ENCODE measurements at places on chromosomes 7 and 10.

GRCh38 chr7:40716052-40716451 is 581.2 kb downstream of the SUGCT start:
- no peak for DNase-seq

- no peak for DNase-seq
These were observed 46.8 kb upstream of the NAMPT start for GRCh38 chr7:106331441-106332175.

DNA sequence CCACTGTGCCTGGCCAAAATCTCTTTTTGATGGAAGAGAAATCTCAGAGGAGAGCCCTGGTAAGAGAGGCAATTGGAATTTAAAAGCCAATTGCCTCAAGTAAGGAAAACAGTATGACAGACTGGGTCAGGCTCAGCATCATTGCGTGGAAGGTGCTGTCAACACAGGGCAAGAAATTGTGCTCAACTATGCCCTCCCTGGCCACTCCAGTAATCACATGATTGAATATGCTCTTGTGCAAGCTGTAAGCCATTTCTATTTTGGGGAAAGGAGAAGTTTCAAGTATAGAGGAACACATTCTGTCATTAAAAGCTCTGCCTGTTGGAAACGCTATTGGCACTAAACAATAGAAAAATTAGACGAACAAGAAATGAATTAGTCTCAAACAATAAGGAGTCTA is 1127.7 kb downstream of the REEP3 start:
- DNase-seq = no peak

GRCh38 chr10:14408139-14408538 is 77.4 kb upstream of the FRMD4A start:
- DNase-seq = no peak

DNA sequence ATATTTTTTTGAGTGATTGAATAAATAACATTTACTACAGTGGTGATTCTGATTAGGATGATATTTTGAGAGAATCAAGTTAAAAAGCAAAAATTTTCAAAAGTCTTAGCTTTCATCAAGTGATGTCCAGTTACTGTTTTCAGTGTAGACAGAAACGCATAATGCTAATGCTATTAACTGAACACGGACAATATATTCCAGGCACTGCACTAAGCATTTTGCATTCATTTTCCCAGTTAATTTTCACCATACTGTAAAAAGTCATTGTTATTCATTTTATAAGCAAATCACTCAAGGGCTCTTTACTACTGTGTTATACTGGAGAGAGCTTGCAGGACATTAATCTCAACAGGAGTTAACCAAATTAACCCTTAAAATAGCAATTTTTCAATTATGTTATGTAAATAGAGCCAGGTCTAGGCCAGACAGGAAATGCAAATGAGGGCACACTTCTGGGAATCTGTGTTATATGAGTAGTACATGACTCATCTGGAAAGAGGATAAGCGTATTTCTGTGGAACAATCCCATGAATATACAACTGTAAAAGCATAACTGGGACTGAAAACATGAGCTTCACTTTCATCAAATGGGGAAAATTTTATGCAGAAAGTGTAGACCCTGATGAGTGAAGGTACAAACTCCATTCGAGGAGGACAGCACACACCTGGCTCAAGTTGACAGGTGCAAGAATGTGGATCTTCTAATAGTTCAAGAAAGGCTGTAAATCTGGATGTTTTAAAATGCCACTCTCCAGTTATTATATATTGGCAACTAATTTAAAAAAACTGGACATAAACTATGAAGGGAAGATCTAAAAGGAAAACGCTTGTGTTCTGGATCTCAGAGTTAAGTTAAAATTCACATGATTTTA is 75.4 kb downstream of the ANK3 start:
- DNase-seq = no peak

- DNase-seq = no peak
These were observed 3.8 kb downstream of the CDK6 start for GRCh38 chr7:92832534-92833023.

DNA sequence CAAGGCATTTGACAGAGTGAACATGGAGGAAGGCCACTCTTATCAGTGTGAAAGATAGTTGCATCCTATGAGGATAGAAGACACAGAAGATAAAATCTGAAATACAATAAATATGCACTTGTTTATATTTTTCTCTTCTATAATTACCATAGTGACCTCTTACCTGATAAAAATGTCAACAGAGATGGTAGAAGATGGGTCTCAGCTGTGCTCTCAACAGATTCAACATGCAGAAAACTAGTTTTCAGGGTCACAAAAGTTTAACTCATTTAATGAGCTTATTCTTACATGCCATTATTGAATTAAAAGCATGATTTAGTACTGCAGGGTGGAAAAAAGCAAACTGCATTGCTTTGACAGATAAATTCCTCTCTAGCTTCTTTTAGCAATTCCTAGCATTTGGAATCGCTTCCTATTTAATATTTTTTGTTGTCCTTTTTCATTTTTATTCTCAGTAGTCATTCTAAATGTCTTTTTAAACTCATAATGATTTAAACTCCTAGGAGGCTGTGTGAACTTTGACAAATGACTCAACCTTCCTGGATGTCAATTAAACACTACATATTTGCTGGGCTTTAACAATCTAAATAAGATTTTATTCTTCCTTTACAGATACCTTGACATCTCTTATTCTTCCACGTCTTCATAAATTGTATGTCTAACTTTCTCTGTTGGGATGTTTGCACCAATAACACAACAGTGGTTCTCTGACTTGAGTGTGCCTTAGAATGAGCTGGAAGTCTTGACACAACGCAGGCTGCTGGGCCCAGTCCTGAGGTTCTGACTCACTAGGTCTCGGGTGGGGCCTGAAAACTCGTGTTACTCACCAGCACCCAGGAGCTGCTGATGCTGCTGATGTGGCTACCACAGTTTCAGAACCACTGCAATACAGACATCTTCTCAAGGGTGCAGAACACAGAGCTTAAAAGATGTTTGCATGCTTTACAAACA is 565.5 kb upstream of the IGFBP3 start:
- DNase-seq = no peak

- no peak for DNase-seq
These were observed at the start of gene TFPI2 for GRCh38 chr7:93890464-93891068. Gene TFPI2 (minus strand): TSS chr7:93890753. CDS start chr7:93890678, 75 bp downstream.

DNA sequence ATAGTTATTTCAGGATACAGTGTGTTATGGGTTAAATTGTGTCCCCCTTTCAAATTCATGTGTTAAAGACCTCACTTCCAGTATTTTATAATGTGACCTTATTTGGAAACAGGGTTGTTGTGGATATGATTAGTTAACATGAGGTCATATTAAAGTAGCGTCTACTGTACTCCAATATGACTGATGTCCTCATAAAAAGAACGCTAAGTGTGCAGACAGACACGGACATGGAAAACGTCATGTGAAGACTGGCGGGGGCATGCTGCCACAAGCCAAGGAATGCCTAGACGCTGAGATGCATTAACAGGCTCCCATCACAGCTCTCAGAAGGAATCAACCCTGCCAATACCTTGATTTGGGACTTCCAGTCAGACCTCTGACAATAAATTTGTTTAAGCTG is 1.5 kb upstream of the WDR37 start:
- no peak for DNase-seq

GRCh38 chr10:102083541-102083940 is 18.4 kb downstream of the HPS6 start:
- DNase-seq = no peak

GRCh38 chr7:88401009-88401623 is 94.4 kb upstream of the STEAP4 start:
- no peak for DNase-seq

GRCh38 chr7:2541291-2542010 is 13.9 kb downstream of the BRAT1 start:
- DNase-seq = no peak

DNA sequence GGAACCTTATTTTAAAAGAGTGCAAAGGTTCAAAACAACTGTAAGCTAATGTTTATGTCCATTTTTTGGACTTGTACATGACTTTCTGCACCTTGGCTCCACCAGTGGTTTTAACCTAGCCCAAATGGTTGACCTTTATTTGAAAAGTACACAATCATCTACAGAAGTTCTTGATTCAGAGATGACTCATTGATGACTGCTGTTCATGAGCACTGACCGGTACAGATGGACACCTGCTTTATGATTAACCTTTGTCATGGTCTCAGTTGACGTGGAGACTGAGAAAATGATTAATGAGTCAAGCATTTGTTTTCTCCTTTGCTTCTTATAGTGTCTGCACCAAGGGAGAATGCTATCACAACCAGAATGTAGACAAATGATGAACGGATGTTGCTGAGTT is 55.7 kb upstream of the PTER start:
- no peak for DNase-seq

Measured in NCI-H446 treated with DMSO at 0.1 percent for 48 hours (cell line).